ENCODE measurements at places on chromosomes 4 and X. TPM values are rescaled to one million over a fixed set of nuclear protein-coding genes. Genes with fewer than 3 reads are reported as not detected.

GRCh38 chr4:57318703-57319102 is 208.5 kb upstream of the IGFBP7 start:
- no peak for DNase-seq

DNA sequence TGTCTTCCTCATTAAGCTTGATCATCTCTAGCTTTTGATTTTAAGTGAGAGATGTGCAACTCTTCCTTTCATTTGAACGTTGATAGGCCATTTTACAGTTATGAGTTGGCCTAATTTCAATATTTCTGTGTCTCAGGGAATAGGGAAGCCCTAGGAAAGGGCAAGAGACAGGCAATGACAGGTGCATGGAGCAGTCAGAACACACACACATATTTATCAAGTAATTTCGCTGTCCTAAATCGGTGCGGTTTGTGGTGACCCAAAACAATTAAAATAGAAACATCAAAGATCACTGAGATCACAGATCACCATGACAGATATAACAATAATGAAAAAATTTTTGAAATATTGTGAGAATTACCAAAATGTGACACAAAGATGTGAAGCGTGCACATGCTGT is 87.7 kb upstream of the LSM6 start:
- DNase-seq, result no peak

DNA sequence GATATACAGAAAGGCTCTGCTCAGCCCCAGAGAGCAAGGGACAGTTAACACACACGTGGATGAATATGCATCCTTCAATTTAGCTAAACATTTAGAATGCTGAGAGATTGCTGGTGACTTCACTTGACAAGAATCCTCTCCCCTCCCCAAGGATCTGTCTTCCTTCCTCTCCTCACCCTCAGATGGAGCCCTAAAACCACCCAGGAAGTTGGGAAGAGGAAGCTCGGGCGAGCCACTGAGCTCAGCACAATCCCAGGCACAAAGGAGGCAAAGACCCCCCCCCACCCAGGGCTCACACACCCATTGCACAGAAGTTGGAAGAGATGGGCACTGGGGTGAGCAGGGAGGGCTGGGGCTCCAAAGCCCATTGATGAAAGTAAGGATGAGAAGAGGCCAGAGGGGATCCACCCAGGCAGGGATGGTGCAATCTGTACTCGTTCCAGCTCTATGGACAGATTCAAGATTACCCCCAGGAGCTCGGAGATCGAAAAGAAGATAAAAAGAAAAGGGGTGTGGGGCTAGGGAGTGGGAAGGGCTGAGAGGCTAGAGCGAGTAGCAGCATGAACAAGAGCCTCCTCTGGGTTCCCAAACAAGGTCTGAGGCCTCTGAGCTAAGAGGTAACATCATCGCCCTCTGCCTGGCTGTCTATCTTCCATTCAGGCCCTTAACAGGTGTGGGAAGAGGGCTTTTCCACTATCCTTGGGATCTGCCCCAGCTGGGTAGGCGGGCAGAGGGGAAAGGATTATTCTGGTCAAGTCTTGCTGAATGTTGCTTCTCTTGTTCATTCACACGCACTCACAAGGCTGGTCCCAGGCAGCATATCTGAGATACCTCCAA is 1.2 kb downstream of the TFE3 start:
- no peak for DNase-seq

The SYN1 gene
- 0.45 TPM for total RNA-seq

DNA sequence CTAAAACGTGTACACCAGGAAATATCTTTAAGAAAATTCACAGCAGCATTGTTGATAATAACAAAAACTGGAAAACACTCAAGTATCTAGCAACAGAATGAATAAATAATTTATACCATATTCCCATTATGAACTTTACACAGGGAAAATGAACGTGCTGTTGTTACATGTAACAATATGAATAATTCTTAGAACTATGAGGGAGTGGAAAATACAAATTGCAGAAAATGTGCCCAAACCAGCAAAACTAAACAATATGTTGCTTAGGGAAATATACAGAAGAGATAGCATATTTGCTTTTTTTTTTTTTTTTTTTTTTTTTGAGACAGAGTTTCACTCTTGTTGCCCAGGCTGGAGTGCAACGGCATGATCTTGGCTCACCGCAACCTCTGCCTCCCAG is 14.8 kb upstream of the FAT1 start:
- DNase-seq, result no peak

DNA sequence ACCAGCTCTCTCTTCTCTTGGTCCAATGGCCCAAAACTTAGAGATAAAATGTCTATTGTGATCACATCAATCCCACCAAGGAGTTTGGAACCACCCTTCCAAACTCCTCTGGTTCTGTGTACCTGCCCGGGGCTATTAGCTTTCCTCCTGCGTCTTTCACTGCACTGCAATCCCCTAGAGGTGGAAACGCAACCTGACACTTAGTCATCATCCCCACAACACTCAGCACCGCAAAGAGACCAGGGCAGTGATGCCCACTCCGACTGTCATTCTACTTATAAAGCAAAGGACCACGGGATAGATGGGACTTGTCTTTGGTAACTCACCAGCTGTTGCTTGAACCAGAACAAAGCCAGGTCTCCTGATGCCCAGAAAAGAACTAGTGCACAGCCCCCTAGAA is 22.0 kb downstream of the AFAP1 start:
- no peak for DNase-seq

DNA sequence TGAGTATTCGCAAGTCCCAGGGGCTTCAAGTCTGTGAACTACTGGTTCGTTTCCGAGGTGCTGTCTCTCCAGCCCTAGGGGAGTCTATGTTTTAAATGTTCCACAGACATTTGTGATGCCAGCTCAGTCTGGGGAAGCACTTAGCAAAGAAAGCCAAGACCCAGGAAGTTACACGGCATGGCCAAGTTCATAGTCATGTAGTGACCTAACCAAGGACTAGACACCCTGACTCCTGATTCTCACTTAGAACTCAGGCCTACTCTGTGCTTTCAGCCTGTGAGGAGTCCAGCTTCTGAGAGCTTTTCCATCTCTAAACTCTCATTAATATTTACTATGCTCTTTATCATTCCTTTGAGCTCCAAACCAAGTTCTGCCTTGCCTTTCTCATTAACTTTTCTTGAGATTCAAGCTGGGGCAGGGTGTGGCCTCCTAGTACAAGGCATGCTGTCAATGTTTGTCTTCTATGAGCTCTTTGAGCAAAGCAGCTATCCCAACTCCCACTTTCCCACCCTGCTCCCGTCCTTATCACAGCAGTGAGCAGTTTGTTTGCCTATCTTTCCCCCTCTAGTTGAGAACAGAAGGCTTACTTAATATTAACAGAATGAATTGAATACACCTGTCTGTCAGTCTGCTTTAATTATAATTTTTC is 105.4 kb upstream of the FAM9C start:
- DNase-seq, result no peak

The RASL11B gene
- total RNA-seq, result 2.3 TPM

DNA sequence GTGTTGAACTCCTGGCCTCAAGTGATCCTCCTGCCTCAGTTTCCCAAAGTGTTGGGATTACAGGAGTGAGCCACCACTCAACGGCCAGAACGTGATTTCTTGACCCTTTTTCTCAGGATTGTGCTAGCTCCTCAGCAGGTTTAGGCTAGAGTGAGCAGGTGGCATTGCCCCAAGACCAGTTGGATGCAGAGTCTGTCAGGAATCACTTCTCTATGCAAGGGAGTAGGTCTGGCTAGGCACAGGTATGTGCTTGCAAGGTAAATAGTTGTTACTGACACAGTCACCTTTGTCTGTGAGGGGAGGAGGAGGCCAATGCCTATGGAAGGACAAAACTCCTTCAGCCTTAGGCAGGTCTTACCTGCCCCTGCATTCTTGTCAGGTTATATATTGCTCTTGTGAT is 24.2 kb downstream of the SLC25A5 start:
- DNase-seq, result no peak

DNA sequence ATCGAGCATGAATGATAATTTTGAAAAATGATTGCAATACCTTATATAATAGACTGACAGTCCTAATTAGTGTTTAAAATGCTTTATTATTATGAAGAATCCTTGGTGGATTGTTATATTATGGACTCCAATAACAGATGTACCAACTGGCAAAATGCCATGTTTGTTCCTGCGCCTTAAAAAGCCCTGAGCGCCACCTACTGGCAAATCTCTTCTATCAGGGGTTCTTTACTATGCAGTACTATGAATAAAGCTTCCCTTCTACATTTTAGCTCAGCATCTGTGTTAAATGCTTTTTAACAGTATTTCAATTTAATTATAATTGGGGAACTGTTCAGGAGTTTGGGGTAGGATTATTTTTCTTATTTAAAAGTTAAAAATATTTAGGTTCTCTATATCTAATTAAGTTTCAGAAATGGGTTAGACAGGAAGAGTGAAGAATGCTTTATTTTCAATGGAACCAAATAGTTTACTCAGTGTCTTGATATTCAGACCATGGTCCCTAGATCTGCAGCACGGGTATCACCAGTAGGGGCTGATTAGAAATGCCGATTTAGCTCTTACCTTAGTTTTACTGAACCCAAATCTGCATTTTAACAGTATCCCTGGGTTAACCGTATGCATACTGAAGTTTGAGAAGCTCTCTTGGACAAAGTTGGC is 20.0 kb downstream of the CFAP97 start:
- no peak for DNase-seq

- no peak for DNase-seq
Observed at GRCh38 chr4:84480082-84480481, 19.0 kb downstream of the NKX6-1 start.

DNA sequence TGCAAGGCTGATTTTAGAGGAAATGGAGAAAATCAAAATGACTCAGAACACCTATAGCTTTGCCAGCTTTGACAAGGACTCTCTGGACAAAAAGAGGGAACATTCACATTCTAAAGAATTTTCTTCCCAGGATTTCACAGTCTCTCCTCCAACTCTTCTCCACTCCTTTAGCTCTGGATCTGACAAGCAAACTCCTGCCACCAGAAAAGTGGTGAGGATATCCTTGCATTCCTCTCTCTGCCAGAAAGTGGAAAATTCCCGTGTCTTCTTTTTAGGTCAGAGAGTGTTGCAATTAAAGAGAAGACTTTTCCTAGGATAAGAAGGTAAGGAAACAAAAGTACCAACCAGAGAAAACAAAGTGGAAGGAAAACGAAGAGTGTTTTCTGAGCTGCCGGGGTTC is 16.1 kb upstream of the PDGFRA start:
- no peak for DNase-seq

DNA sequence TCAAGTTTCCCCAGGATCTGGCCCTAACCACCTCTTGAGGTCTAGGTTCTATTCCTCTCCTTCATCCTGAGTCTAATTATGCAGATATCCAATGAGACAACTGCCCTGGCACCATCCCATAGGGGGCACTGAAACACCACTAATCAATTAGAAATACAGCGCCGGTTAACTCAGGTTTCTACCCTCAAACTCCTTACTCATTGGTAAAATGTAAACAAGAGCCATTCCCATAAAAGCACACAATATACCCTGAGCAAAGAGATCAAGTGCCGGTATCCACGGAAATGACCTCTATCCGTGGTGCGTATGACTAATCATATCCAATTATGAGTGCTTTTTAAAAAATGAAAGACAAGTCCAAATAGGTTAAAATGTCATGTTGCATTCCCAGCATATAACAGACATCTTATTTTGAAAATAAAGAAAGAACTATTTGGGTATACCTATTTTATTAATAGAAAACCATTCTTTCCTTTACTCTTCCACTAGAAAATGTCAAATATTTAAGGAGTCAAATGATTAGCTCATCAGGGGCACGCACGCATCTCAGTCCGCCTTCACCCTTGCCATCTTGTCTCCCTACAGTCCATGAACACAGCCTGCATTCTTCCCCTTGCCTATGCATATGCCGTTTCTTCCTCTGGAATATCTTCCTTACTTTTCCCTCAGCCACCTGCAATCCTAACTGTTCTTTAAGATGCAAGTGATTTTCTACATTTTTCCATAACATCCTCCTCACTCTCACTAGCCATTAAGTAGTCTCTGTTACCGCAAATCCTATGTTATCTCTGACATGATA is 141.1 kb downstream of the MAML3 start:
- no peak for DNase-seq

GRCh38 chr4:73816814-73817213 is 19.7 kb upstream of the CXCL6 start:
- no peak for DNase-seq

Data from esophagus muscularis mucosa (tissue), 4 donors.